H9 (cell line): ENCODE measurements at places on chromosomes 13 and 19. TPM values are rescaled to one million over a fixed set of nuclear protein-coding genes. Genes with fewer than 3 reads are reported as not detected.

- H3K4me3 ChIP-seq = peak overlapping the region; percentile 8; the same call in 2 of the 3 replicates
- no peak overlapping the region for H3K27ac ChIP-seq
- DNase-seq = no peak
- H3K4me1 ChIP-seq = peaks cover under 1% of the 10 kb centered on the region; the same call in 1 of the 2 replicates
- H3K36me3 ChIP-seq = no peaks in the 10 kb centered on the region; the same call in 1 of the 2 replicates
These were observed 14.0 kb downstream of the JOSD2 start for GRCh38 chr19:50497022-50497405.

GRCh38 chr19:15169541-15170285 lies 31.1 kb downstream of the NOTCH3 start:
- H3K4me1 ChIP-seq = no peaks in the 10 kb centered on the region
- H3K27me3 ChIP-seq = no peaks in the 10 kb centered on the region
- peaks cover 80% of the 10 kb centered on the region for H3K36me3 ChIP-seq
- no peak overlapping the region for H3K27ac ChIP-seq

DNA sequence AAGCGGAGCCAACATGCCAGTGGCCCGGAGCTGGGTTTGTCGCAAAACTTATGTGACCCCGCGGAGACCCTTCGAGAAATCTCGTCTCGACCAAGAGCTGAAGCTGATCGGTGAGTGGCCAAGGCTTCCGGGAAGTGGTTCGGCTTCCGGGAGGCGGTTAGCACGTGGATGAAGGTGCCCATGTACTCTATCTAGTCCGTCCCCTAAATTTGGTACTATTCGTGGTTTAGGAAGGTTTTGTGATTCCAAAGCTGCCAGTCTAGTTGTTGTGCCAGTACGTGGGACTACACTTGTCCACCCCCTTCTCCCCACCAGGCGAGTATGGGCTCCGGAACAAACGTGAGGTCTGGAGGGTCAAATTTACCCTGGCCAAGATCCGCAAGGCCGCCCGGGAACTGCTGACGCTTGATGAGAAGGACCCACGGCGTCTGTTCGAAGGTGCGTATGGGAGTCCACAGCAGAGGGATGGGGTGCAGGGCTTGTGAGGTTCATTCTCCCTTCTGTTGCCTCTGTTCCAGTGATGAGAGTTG lies 579 bp downstream of the RPS9 start:
- peaks cover 55% of the 10 kb centered on the region for H3K36me3 ChIP-seq
- DNase-seq = no peak
- peaks cover 3% of the 10 kb centered on the region for H3K4me1 ChIP-seq
- peak overlapping the region; percentile 82 for H3K27ac ChIP-seq
- H3K27me3 ChIP-seq = no peaks in the 10 kb centered on the region
- H3K4me3 ChIP-seq = peak overlapping the region; percentile 98

DNA sequence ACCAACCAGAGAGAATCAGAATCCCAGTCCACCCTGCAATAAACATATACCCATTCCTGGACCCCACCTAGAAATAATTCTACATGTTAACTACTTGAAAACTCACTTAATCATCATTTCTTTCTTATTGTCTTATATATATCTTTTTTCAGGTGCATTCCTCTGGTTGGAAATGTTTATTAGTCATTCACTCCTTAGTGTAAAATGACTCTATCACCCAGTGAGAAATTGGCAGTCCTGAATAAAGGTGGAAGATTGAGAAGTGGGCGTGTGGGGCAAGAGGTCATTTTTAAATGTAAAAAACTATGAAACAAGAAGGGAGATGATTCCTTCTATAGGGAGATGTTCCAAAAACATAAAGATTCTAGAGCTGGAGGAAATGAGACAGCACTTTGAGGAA lies 101.2 kb upstream of the MBNL2 start:
- peaks cover 2% of the 10 kb centered on the region; the same call in 1 of the 2 replicates for H3K4me1 ChIP-seq
- H3K36me3 ChIP-seq = no peaks in the 10 kb centered on the region
- DNase-seq = no peak
- H3K27me3 ChIP-seq = no peaks in the 10 kb centered on the region
- H3K4me3 ChIP-seq = no peak overlapping the region

DNA sequence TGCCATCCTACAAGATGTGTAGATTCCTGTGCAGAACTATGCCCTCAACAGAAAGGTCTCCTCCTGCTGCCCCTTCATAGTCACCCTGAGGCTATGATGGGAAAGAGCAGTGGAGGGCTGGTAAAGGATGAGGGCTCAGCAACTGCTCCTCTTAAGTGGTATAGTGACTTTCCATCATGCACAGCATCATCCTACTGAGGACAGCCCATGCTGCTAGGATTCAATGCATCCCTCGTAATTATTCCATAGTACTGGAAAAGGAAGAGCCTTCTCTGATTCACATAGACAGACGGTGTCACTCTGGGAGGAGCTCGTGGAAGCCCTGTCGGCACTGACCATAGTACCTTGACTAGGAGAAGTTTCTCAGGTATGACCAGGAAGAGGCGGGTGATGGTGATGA lies 47.6 kb upstream of the IRS2 start:
- no peaks in the 10 kb centered on the region for H3K27me3 ChIP-seq
- no peaks in the 10 kb centered on the region for H3K4me1 ChIP-seq
- H3K4me3 ChIP-seq = no peak overlapping the region
- peaks cover 5% of the 10 kb centered on the region; the same call in 1 of the 3 replicates for H3K36me3 ChIP-seq
- no peak for DNase-seq

- no peaks in the 10 kb centered on the region; the same call in 1 of the 2 replicates for H3K4me1 ChIP-seq
- peaks cover 57% of the 10 kb centered on the region for H3K36me3 ChIP-seq
- H3K27me3 ChIP-seq = no peaks in the 10 kb centered on the region
- no peak for DNase-seq
These were observed 5.8 kb downstream of the LSR start for GRCh38 chr19:35254341-35255297.

DNA sequence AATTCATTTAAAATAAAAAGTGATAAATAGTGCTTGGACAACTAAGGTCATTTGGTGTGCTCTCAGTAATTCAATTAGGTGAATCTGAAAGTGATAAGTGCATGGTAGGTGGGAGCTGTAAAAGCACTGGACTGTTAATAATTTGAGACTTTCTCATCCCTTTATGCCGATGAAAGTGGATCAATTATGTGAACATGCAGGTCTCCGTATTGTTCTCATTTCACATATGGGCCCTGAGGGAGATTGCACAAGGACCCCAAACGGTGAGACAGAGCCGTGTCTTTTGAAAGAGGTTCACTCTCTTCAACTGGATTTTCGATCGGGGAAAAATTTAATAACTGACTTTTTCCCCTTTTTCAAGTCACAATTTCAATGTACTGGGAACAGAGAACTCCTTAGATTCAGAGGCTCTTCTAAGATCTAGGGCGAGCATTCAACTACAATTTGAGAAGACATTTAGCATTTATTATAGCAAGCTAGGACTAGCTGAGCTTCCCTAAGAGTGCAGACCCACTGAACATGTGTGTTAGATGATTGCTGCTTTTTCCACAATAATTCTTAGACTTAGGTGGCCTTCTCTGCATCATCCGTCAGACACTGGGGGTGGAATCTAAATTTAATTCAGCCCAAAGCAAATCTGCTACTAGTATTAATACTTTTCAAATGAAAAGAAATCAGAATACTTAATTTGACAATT lies 347.6 kb downstream of the OXGR1 start:
- H3K4me3 ChIP-seq = no peak overlapping the region
- H3K36me3 ChIP-seq = peaks cover 6% of the 10 kb centered on the region
- H3K4me1 ChIP-seq = no peaks in the 10 kb centered on the region
- H3K27me3 ChIP-seq = no peaks in the 10 kb centered on the region

GRCh38 chr13:43058831-43059230 lies 35.4 kb downstream of the DNAJC15 start:
- H3K27me3 ChIP-seq = no peaks in the 10 kb centered on the region
- DNase-seq = no peak
- H3K4me3 ChIP-seq = no peak overlapping the region
- peaks cover 11% of the 10 kb centered on the region; the same call in 1 of the 2 replicates for H3K4me1 ChIP-seq
- peaks cover 4% of the 10 kb centered on the region for H3K36me3 ChIP-seq
- no peak overlapping the region for H3K27ac ChIP-seq

GRCh38 chr13:53368948-53369347 lies 340.3 kb downstream of the OLFM4 start:
- no peak overlapping the region for H3K4me3 ChIP-seq
- DNase-seq = no peak
- H3K4me1 ChIP-seq = no peaks in the 10 kb centered on the region
- no peak overlapping the region for H3K27ac ChIP-seq

DNA sequence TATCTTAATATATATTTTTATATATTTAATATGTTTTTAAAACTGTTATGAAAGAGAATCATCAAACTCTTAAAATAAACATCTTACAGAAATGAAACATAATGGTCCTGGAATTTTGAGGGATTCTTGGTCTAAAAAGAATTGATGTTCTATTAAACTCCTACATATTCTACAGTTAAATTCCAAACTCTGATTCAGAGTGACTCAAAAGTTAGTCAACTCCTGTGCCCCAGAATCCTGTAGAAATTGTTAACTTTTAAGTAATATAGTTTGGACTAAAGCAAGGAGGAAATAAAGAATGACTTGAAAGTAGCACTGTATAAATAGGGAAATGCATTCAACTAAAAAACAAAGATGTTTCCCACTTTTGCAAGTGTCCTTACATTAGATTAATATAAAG lies 47.7 kb downstream of the FNDC3A start:
- DNase-seq = no peak
- peaks cover 22% of the 10 kb centered on the region for H3K36me3 ChIP-seq
- no peak overlapping the region for H3K4me3 ChIP-seq
- no peaks in the 10 kb centered on the region for H3K27me3 ChIP-seq
- no peak overlapping the region for H3K27ac ChIP-seq

DNA sequence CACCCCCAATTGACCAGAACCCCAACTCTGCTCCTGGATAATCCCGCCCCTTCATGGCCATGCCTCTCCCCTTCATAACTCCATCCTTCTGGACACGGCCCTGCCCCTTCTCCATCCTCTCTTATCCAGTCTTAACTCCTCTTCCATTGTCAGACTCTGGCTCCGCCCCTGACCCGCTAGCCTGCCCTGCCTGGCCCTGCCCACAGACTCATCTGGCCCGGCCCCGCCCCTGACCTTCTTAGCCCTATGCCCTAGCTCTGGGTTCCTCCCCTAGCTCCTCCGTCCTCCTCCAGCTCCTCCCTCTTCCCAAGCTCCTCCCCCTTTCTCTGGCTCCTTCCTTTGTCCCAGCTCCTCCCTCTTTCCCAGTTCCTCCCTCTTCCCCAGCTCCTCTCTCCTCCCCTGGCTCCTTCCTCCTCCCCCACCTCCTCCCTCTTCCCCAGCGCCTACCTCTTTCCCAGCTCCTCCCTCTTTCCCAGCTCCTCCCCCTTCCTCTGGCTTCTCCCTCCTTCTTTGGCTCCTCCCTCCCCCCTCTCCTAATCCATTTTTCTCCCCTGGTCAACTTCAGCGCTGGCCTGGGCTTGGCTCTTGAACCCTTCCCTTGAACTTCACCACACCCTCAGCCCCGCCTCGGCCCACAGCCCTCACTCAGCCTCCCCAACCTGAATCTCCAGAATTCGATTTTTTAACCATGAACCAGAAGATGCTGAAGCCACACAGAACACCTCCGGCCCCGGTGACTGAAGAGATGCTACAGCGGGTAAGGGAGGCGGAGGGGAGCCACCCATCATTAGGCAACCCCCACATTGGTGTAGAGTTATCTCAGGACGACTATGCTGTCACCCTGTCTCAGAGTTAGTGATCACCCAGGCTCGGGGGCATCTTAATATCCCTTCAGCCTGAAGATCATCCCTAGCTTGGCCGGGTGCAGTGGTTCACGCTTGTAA lies 9.2 kb upstream of the ZNF358 start:
- H3K4me3 ChIP-seq = peak overlapping the region; percentile 74
- H3K36me3 ChIP-seq = no peaks in the 10 kb centered on the region
- DNase-seq = peak; percentile 99
- H3K27ac ChIP-seq = no peak overlapping the region
- peaks cover 3% of the 10 kb centered on the region; the same call in 1 of the 2 replicates for H3K27me3 ChIP-seq

- no peak overlapping the region for H3K4me3 ChIP-seq
- H3K27ac ChIP-seq = no peak overlapping the region
- H3K36me3 ChIP-seq = no peaks in the 10 kb centered on the region
- H3K27me3 ChIP-seq = no peaks in the 10 kb centered on the region
- DNase-seq = no peak
- no peaks in the 10 kb centered on the region for H3K4me1 ChIP-seq
These were observed 157.2 kb upstream of the OBI1 start for GRCh38 chr13:78816154-78816553.

GRCh38 chr19:45687599-45687998 lies 4.2 kb downstream of the SNRPD2 start:
- no peak for DNase-seq
- H3K4me1 ChIP-seq = no peaks in the 10 kb centered on the region; the same call in 1 of the 2 replicates
- no peak overlapping the region for H3K27ac ChIP-seq
- no peaks in the 10 kb centered on the region for H3K27me3 ChIP-seq
- no peak overlapping the region for H3K4me3 ChIP-seq

GRCh38 chr13:74256969-74257368 lies 122.8 kb upstream of the KLF12 start:
- no peaks in the 10 kb centered on the region for H3K4me1 ChIP-seq
- no peak overlapping the region for H3K27ac ChIP-seq
- H3K36me3 ChIP-seq = no peaks in the 10 kb centered on the region
- no peaks in the 10 kb centered on the region for H3K27me3 ChIP-seq
- no peak for DNase-seq
- H3K4me3 ChIP-seq = no peak overlapping the region

GRCh38 chr19:752652-753517 lies 2.0 kb downstream of the MISP start:
- H3K4me1 ChIP-seq = no peaks in the 10 kb centered on the region
- DNase-seq = no peak
- H3K36me3 ChIP-seq = no peaks in the 10 kb centered on the region
- H3K27ac ChIP-seq = no peak overlapping the region

GRCh38 chr13:73307481-73307880 lies 248.7 kb downstream of the KLF5 start:
- DNase-seq = no peak
- H3K36me3 ChIP-seq = no peaks in the 10 kb centered on the region
- H3K27me3 ChIP-seq = no peaks in the 10 kb centered on the region
- no peak overlapping the region for H3K27ac ChIP-seq
- no peak overlapping the region for H3K4me3 ChIP-seq

The ANKRD24 gene
- total RNA-seq = 2.4 and 2.8 TPM in 2 replicates

The MARCHF2 gene
- 23.1 and 27.5 TPM in 2 replicates for total RNA-seq

The UGGT2 gene
- total RNA-seq = 31.3 and 34.5 TPM in 2 replicates

The KIR3DL2 gene
- total RNA-seq = not detected in 2 replicates
